ENCODE measurements at places on chromosomes 2 and 18.

GRCh38 chr2:127674241-127675209, 805 bp downstream of the LIMS2 start:
- DNase-seq = no peak

DNA sequence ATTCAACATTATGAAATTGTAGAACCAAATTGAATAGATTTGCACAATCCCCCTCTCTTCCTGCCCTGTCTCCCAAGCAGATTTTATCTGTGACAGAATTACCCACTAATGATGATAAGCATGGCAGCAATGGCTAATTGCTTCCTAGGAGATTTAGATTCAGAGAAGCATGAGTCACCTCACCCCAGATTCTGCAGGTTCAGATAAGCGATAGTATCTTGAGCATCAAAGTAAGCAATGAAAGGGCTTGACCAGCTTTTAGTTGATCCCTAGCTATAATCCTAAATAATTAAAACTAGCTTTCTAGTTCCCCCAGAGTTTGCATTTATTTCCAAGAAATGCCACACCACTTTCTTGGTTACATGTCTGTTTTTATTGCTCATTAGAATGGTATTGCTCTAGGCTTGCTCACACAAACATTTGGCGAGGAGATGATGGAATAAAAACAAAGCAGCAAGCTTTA, 204.3 kb downstream of the GULP1 start:
- peak; percentile 21 for DNase-seq

- DNase-seq = no peak
These were observed 45.5 kb downstream of the CDC42EP3 start for GRCh38 chr2:37625796-37626571.

DNA sequence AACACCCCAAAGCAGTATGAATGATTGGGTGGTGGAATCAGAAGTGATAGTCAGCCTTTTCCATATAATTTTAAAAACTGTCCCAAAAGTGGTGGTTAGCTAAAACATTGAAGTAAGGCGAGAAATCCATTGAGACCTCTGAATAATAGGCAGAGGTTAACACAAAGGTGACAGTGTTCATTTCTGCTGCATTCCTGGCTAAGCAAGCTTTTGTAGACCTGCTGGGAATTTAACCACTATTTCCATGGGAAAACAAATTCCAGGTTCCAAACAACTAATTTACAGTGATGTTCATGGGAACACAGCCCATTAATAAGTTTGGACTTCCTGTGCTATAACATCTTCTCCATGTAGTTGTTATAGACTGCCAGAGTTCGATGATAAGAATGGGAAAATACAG, 6.3 kb upstream of the INO80D start:
- DNase-seq = no peak

GRCh38 chr2:231455890-231456289, 8.4 kb downstream of the NCL start:
- DNase-seq = no peak

- no peak for DNase-seq
These were observed 226.3 kb downstream of the MREG start for GRCh38 chr2:215787025-215787424.

DNA sequence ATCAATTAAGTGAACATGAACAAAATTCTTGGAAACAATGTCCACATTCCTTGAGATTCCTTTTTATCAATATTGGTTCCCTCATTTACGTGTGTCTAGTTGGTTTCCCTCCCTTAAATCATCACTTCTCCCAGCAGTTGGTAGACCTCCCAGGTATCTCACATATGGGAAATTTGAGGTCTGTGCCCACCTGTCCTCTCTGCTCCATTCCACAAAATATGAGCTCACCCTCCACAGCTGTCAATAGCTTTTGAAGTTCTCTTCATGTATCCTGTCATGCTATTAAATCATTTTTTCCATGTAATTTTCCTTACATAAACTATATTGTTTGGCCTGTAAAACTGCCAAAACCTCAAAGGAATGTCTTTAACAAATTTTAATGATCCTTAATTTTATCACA, 992.2 kb upstream of the ACVR2A start:
- no peak for DNase-seq

GRCh38 chr2:126657148-126657635, 1.2 kb downstream of the GYPC start:
- peak; percentile 62 for DNase-seq

DNA sequence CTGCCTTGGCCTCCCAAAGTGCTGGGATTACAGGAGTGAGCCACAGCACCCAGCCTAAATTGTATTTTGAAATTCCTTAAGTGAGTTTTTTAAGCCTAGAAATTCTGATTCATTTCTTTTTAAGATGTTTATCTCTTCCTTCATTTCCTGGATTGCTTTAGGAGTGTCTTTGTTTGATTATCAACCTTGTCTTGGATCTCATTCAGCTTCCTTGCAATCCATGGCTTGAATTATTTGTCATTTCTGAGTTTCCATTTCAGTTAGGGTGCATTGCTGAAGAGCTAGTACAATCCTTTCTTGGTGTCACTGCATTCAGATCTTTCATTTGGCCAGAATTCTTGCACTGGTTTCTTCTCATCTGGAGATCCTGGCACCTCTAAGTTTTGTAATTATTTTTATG, 606.4 kb upstream of the ZNF804A start:
- DNase-seq = no peak

- no peak for DNase-seq
These were observed 219.9 kb downstream of the EXOC6B start for GRCh38 chr2:72605836-72606442.

DNA sequence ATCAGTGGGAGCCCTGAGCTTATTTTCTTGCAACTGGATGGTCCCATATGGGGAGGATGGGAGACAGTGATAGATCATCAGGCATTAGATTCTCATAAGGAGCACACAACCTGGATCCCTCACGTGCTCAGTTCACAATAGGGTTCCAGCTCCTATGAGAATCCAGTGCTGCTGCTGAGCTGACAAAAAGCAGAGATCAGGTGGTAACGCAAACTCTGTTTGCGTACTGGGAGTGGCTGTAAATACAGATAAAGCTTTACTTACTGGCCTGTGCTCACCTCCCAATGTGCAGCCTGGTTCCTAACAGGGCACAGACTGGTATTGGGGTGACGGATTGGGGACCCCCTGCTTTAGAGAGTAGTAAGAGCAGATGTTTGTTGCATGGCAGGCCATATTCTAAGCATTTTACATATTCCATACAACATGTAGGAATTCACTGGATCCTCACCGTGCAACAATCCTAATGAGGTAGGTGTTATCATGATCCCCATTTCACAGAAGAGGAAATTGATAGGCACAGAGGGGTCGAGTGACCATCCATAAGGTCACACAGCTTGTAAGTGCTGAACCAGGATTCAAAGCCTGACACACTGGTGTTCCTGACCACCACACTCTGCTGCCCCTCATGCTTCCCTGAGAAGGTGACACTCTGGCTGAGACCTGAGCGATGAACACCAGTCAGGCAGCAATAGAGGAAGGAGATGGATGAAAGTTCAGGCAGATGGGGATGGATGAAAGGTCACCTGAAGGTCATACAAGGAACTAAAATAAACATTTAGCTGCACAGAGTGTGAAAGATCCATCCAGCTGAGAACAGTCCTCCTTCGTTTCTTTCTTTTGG, 15.7 kb upstream of the MAT2A start:
- no peak for DNase-seq

GRCh38 chr2:20381457-20381856, 30.8 kb upstream of the PUM2 start:
- peak; percentile 6 for DNase-seq

GRCh38 chr2:179946346-179946745, 60.8 kb downstream of the CWC22 start:
- DNase-seq = no peak

GRCh38 chr2:197308585-197308984, 2.0 kb downstream of the ANKRD44 start:
- DNase-seq = no peak

- DNase-seq = no peak
These were observed 48.2 kb downstream of the RNF138 start for GRCh38 chr18:32139835-32140283.

GRCh38 chr2:101230541-101231001, 22.1 kb upstream of the CNOT11 start:
- peak; percentile 87 for DNase-seq

DNA sequence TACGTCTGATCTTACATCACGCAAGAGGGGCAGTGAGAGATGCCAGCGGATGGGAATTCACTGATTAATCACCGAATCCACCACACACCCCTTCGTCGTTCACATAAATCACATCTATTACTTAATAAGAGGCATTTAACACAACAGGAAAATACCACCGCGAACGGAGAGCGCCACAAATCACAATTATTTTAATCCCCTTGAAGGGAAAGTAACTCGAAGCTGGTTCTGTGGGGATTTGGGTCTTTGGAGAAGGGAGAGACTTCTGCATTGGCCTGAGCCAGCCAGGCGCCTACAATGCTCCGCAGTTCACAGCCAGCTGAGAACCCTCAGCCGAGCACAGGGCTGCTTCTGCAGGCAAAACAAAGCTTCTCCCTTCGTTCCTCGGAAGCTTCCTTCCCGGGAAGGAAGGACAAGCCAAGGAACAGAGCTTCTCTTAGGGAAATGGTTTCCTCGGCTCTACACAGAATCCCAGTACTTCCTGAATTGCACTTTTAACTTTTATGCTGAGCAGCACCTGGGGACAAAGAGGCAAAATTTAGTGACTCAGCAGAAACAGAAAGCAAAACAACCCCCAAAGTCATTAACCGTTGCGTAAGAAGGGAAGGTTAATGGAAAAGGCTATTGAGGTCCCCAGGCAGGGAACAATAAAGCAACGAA, at the start of gene LRP1B:
Gene LRP1B, minus strand, starts transcription at position 7 of the 660 bp plus-strand sequence. CDS start 287 bp downstream, outside the sequence.
- DNase-seq = no peak

DNA sequence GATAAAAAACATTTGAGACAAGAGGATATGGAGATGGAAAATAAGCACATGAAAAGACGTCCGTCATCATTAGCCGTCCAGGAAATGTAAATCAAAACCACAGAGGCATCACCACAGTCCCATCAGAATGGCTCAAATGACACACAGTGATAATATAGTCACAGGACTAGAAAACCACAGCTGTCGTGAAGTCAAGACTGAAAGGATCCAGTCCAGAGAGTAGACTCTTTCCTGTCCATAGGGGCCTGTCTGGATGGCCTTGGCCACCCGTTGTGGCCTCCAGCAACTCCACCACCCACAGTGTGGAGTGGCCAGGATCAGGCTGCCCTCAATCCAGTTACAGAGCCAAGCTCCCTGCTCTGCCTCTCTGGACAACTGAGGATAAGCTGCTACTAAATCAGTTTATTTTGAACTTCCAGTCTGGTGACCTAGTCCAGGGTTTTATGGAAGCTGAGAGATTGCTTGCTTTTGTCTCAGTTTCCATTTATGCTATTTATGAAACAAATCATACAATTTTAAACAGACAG, 60.4 kb downstream of the RHOB start:
- DNase-seq = no peak

GRCh38 chr2:150292807-150293206, 194.7 kb downstream of the RND3 start:
- no peak for DNase-seq

DNA sequence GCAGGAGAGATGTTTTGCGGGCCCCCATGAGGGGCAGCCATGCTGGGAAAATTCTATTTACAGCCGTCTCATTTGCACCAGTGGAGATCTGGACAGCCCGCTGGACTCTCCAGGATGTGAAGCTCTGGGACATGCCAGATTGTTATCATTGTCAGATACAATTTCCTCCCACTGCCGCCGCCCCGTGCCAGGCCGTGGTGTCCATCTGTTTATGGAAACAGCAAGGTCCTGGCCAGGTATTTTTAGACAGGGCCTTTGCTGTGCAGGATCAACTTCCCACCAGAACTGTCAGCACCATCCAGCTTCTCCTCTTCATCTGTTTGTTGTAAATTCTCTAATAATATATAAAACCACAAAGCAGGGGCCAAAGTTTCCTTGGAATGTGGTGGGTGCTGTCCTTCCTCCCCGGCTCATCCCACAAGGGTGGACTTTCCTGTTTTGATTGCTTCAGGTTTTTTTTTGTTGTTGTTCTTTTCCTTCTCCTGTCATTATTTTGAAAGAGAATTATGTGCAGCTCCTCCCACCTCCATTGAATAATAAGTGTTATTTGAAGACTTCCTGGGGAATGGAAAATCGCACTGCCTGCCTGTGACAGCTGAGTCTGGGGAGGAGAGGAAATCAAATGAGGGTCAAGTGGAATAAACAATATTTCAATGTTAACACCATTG, 398.1 kb downstream of the TNS1 start:
- DNase-seq = no peak

DNA sequence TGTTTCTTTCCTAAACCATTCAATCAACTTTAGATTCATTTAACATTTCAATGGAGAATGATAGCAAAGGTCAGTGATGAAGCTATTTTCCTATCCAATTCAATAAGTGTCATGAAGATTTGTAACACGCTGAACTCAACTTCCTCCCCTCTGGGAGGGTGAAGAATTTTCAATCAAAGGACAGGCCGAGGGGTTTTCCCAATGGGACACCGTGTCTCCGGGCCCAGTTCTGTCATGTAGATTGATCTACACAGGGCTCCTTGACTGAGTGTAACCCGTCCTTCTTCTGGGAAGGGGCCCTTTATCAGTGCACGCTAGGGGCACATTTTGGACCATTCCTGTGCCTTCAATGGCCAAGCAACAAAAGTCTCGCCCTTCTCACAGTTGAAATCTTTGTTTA, 90.1 kb downstream of the KCNE4 start:
- DNase-seq = no peak

GRCh38 chr2:156947261-156947660, 310.2 kb upstream of the GALNT5 start:
- no peak for DNase-seq

DNA sequence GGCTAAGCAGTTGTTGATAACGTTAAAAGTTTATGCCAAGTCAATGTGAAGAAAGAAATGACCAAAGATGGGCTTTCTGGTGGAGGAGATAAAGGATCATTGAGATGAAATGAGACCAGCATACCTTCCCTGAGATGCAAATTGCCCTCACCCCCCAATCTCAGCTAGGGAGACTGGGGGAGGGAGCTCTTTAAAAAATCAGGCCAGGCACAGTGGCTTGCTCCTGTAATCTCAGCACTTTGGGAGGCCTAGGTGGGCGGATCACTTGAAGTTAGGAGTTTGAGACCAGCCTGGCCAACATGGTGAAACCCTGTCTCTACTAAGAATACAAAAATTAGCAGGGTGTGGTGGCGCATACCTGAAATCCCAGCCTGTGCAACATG, 30.9 kb upstream of the KCMF1 start:
- no peak for DNase-seq

DNA sequence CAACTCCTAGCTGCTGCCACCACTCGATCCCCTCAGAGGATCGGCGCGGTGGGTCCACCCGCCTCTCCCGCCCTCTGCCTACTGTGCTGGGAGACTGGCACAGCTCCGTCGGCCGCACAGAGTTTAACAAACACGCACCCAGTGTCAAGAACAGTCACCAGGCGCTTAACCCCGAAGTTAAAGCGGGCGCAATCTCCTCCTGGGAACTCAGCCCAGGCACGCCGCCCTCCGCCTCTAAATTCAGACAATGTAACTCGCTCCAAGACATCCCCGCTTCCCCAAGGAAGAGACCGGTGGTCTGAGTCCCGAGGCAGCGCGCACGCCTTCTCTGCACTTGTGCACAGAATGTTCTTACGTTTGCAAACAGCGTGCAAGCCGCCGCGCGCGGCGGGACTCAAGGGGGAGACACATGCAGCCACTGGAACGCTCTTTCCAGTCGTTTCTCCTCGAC, 533 bp downstream of the CXCR4 start:
- no peak for DNase-seq

Measured in kidney glomerular epithelial cell (primary cell).